ENCODE measurements at places on chromosomes 4 and X. TPM values are rescaled to one million over a fixed set of nuclear protein-coding genes. Genes with fewer than 3 reads are reported as not detected.
A peak's percentile ranks its signal among the peaks of the same experiment; 100 is the strongest.

DNA sequence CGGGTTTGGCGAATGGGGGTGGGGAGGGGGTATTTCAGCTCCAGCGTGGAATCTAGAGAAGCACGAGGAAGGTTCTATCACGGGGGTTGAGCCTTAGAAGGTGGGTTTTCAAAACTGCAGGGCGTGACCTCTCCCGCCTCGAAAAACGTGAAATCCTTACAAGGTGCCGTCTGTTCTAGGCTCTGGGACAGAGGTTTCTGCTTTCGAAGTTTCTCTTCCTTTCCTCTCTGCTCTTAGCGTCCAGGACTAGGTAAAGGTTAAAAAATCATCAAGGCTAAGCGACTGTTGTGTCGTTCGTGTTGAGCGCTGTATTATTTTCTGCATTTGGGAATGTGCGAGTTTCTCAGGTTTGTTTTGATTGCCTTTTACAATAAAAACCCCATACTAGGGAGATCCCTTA is 1.1 kb downstream of the FHL1 start:
- H3K27me3 ChIP-seq = no peaks in the 10 kb centered on the region
- no peak for DNase-seq
- peak overlapping the region; percentile 98 for H3K27ac ChIP-seq
- peaks cover 16% of the 10 kb centered on the region for H3K4me1 ChIP-seq
- H3K4me3 ChIP-seq = peak overlapping the region; percentile 71
- no peaks in the 10 kb centered on the region for H3K36me3 ChIP-seq

GRCh38 chr4:175431694-175432093 is 380.4 kb downstream of the GPM6A start:
- no peak overlapping the region for H3K4me3 ChIP-seq
- H3K27me3 ChIP-seq = no peaks in the 10 kb centered on the region
- no peak for DNase-seq
- H3K4me1 ChIP-seq = no peaks in the 10 kb centered on the region

- no peaks in the 10 kb centered on the region for H3K36me3 ChIP-seq
- no peak overlapping the region for H3K27ac ChIP-seq
- DNase-seq = peak; percentile 57
- H3K4me1 ChIP-seq = peaks cover 31% of the 10 kb centered on the region
Observed at GRCh38 chr4:111773858-111774257, 371.4 kb upstream of the FAM241A start.

The POLA1 gene
- 12.4 TPM for total RNA-seq

DNA sequence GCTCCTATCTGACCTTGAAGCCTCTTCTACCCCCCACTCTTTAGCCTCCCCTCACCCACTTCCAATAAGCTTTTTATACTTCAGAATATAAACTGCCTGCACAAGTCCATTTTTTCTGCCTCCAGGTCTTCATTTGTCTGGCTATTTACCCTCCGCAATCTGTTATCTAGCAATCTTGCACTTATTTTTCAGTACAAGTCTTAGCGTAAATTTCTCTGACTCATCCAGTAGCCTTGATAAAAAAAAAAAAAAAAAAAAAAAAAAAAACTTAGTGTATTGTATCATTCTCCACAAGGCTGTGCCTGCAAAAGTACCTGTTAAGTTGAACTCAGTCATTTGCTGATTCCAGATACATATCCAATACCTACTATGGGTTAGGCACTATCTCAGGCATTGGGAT is 219.5 kb upstream of the DKK2 start:
- peaks cover 13% of the 10 kb centered on the region for H3K4me1 ChIP-seq
- H3K27me3 ChIP-seq = no peaks in the 10 kb centered on the region
- H3K27ac ChIP-seq = no peak overlapping the region
- DNase-seq = no peak
- no peak overlapping the region for H3K4me3 ChIP-seq

- H3K4me1 ChIP-seq = no peaks in the 10 kb centered on the region
- H3K36me3 ChIP-seq = no peaks in the 10 kb centered on the region
- DNase-seq = no peak
- H3K4me3 ChIP-seq = no peak overlapping the region
Observed at GRCh38 chr4:150805183-150806025, 209.7 kb downstream of the LRBA start.

The NDUFB11 gene
- total RNA-seq = 64.3 TPM

The CDKL2 gene
- total RNA-seq = 2.5 TPM

The NXF2 gene
- total RNA-seq = not detected

The SCML2 gene
- total RNA-seq = 2.1 TPM

GRCh38 chr4:67083496-67083895 is 461.8 kb downstream of the CENPC start:
- no peak for DNase-seq
- H3K27ac ChIP-seq = no peak overlapping the region
- no peaks in the 10 kb centered on the region for H3K36me3 ChIP-seq
- H3K4me3 ChIP-seq = no peak overlapping the region

The DSPP gene
- not detected for total RNA-seq

GRCh38 chr4:48269861-48270522 is 354 bp upstream of the TEC start:
- no peaks in the 10 kb centered on the region for H3K27me3 ChIP-seq
- H3K4me1 ChIP-seq = peaks cover 9% of the 10 kb centered on the region
- H3K27ac ChIP-seq = peak overlapping the region; percentile 78

DNA sequence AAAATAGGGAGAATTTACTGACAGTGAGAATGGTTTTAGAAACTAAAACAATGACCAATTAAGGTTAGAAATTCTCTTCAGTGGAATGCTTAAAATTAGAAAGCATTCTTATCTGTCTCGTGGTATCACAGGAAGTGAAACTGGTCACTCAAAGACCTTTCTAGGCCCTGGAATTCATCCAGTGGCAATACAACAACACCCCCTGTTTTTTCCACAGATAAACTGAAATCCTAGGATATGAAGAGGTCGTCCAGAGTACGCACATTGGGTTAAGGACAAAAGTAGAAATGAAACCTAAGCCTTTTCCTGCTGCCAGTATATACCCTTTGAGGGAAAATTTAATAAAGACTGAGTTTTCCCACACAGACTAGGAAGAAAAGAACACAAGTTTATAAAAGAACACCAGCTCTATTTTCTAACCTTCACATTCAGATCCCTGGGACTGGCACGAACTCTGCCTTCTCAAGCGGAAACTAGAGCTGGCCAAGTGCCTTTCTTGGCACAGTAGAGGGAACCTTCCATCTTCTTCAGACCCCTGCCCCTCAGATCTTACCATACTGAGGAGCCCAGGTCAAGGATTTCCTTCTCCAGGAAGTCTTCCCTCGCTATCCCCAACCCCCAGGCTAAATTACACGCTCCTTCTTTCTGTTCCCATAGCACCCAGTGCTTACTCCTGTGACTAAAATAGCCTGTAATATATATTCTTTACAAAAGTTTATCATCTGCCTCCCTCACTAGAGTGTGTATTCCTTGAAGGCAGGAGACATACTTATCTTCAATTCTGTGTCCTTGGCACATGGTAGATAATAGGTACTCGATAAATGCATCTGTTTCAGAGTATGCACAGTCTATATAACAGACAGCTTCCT is 16.9 kb downstream of the LHFPL1 start:
- no peak for DNase-seq
- no peak overlapping the region for H3K4me3 ChIP-seq
- no peak overlapping the region for H3K27ac ChIP-seq
- H3K4me1 ChIP-seq = no peaks in the 10 kb centered on the region
- H3K27me3 ChIP-seq = no peaks in the 10 kb centered on the region

DNA sequence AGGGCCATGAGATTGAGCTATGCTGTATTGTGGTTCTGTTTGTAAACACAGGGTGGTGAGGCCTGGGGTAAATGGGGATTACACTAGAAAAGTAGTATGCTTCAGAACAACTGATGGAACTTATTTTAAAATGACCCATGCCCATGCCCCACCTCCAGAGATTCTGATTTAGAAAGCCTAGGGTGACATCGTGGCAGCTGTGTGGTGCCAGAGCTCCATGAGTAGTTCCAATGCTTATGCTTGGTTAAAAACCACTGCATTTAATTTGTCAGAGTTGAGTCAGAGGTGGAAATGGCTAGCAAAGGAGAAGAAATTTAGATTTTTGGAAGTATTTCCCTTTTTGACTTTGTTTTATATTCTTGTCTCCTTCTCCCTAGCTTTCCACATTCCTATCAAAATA is 63.4 kb upstream of the PDE5A start:
- peaks cover 12% of the 10 kb centered on the region for H3K4me1 ChIP-seq
- no peak overlapping the region for H3K4me3 ChIP-seq
- H3K36me3 ChIP-seq = no peaks in the 10 kb centered on the region
- H3K27me3 ChIP-seq = no peaks in the 10 kb centered on the region
- DNase-seq = no peak

The NPY5R gene
- not detected for total RNA-seq

DNA sequence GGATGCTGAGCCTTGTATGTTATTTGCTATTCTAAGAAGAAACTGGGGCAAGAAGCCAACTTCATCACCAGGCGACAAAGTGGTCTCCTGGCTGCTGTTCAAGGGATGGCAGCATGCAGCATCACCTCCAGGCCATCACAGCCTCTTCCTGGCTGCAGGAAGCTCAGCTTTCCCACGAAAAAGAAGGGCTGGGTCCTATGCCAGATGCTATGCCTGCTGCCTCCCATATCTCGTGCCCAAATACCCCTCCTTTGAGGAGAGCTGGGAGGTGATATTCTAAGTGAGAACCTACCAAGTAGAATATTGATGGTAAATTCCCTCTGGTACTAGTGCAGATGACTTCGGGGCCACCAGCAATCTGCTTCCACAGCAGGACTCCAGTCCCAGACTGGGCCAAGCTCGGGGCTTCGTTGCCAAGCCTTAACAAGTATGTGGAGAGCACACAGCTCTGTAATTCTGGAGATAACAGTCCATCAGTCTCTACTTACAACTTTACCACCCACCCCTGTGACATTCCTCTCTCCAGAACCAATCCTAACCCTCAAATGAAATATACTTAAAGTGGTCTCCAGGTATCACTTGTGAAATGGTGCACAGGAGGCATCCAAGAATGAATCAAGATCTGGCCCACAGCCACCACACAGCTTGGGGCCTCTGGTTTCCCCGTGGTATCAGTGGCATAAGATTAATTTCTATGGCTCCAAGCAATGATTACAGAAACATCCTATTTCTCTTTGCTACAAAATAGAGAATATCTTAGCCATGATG is 149.3 kb downstream of the PALLD start:
- H3K27me3 ChIP-seq = no peaks in the 10 kb centered on the region
- peaks cover 11% of the 10 kb centered on the region for H3K4me1 ChIP-seq
- DNase-seq = no peak
- no peak overlapping the region for H3K27ac ChIP-seq
- no peaks in the 10 kb centered on the region for H3K36me3 ChIP-seq

The CT47C1 gene
- total RNA-seq = not detected

GRCh38 chrX:119003462-119003861 is 29.0 kb downstream of the LONRF3 start:
- H3K27me3 ChIP-seq = no peaks in the 10 kb centered on the region
- no peak for DNase-seq
- no peak overlapping the region for H3K4me3 ChIP-seq
- H3K36me3 ChIP-seq = no peaks in the 10 kb centered on the region

DNA sequence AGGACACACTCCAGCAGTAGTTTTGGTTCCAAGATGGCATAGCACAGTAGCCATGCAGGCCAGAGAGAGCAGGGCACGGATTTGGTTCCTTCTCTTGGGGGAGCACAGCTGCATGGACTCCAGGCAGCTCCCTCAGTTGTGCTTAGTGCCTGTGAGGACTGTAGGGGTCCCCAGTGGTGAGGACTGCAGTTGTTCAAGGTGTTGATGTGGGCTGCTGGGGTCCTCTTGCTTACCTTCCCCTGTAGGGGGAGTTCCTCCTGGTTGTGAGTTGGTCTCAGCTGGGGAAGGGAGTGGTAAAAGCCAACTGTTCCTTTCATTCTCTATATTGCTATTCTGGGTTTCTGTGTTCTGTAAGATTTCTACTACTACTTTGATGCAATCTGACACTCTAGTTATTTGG is 606.5 kb downstream of the MAGEB5 start:
- H3K4me3 ChIP-seq = no peak overlapping the region
- H3K27ac ChIP-seq = no peak overlapping the region
- H3K27me3 ChIP-seq = no peaks in the 10 kb centered on the region
- no peaks in the 10 kb centered on the region for H3K36me3 ChIP-seq

- no peaks in the 10 kb centered on the region for H3K36me3 ChIP-seq
- H3K4me3 ChIP-seq = no peak overlapping the region
- H3K4me1 ChIP-seq = no peaks in the 10 kb centered on the region
- DNase-seq = no peak
- no peaks in the 10 kb centered on the region for H3K27me3 ChIP-seq
Observed at GRCh38 chr4:95715830-95716229, 124.1 kb upstream of the PDHA2 start.

DNA sequence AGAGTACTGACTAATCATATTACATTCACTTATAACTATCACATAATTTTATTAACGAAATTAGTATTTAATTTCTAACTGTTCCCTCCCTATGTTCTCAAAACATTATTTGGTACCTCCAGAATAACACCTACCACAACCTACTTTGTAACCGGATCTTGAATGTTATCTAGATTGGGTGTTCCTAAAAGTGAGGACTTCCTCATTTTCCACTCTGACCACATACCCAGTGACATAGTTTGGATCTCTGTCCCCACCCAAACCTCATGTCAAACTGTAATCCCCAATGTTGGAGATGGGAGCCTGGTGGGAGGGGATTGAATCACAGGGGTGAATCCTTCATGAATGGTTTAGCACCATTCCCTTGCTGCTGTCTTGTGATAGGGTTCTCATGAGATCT is 21.8 kb downstream of the NR3C2 start:
- no peak for DNase-seq
- no peaks in the 10 kb centered on the region for H3K36me3 ChIP-seq
- H3K4me1 ChIP-seq = no peaks in the 10 kb centered on the region

DNA sequence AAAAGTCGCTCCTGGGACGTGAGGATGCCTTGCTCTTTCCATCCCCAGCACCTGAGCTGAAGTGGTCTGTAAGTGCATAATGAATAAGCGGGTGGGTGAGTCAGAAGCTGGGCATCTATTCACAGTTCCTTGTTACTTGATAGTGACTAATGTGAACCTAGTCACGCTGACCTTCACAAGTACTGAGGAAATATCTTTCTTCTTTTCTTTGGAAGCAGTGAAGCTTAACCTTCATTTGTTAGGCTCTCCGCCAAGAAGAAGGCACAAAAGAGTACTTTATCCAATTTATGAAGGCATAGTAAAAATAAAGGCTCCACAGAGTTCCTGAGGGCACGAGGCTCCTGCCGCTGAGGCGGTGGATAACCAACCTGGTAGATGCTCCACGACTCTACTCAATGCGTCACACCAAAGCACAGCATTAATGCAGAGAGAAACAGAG is 475.7 kb upstream of the SLIT2 start:
- no peak overlapping the region for H3K27ac ChIP-seq
- H3K27me3 ChIP-seq = no peaks in the 10 kb centered on the region
- no peak for DNase-seq
- H3K36me3 ChIP-seq = no peaks in the 10 kb centered on the region

DNA sequence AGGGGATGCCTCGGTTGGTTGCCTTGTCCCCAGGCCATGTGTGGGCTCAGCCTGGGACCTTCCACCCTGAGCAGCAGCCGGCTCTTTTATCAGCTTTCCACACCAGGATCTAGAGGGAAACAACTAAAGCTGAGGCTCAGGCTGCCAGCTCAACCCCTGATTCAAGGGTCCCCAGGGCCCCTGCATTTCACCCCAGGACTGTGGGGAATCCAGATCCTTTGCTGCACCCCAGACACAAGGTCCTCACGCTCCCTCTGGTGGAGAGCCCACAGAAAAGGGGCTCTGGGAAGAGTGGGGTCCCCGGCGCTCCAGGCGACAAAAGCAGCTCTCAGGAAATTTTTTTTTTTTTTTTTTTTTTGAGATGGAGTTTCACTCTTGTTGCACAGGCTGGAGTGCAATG is 64.3 kb downstream of the ZFYVE28 start:
- no peak overlapping the region for H3K4me3 ChIP-seq
- no peak overlapping the region for H3K27ac ChIP-seq
- DNase-seq = peak; percentile 50
- H3K4me1 ChIP-seq = no peaks in the 10 kb centered on the region
- H3K36me3 ChIP-seq = no peaks in the 10 kb centered on the region

Measured in sigmoid colon (tissue), 7 donors.